ENCODE measurements at places on chromosomes 2 and 18.

DNA sequence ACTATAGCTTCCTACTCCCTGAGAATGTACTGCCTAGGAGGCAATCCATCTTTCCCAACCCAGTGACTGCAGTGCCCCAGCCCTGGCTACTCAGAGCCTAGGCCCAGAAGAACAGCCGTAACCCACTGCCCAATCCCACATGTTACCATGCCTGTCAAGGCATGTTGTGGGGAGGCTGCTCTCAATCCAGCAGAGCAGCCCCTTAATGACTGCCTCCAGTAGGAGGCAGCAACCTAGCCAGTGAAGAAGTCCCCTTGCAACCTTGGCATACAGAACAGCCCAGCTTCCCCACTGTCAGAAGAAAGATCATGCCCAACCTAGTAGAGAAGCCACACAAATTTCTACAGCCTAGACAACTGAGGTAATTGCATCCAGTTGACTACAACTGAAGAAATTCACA lies 44.2 kb upstream of the CDH7 start:
- DNase-seq = no peak

DNA sequence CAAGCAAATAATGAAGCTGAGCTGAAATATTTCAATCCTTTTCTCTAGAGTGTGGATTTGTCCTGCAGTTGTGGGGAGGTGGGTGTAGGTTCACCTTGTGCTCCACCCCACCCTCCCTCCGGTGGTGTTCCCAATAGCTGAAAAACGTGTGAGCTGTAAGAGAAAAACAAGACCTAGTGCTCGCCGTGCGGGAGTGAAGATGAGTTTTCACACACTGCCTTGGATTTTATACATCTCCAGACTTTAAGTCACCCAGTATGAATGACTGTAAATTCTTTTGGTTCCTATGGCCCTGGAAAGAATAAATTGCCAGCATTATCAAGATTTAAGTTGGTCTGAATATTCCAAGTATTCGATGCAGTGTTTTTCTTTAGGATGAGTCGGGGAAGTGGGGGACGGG lies 1.9 kb upstream of the SOX11 start:
- no peak for DNase-seq

DNA sequence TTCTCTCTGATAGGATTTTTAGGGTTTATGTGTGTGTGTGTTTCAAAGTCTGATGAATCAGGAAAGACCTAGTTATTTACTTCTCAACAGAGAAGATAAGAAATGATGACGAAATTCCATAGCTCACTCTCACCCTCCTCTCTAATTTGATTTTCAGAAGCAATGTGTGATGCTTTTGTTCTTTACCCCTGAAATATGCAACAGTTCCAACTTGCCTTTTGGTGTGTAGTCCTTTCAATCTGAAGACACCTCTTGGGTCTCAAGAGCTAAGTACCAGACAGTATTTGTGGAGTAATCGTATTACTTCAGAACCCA lies 18.7 kb upstream of the LCLAT1 start:
- DNase-seq = no peak

GRCh38 chr2:187459256-187459655 lies 11.2 kb upstream of the CALCRL start:
- DNase-seq = no peak

DNA sequence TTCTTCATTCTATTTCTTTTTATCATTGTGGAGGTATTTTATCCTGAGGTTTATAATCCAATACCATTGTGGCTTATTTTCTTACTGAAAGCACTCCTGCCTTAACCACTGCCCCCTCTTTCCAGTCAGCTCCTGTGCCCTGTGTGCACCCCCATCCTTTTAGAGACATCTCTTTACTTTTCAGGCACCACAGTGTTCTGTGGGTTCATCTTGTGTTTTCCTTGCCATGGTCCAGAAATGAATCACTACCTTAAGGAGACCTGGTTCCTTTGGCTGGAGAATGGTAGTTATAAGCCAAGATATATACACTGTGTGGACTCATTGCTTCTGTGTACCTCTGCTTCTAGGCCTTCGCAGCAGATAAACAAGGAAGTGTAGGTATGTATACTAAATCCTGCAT lies 278.3 kb downstream of the PTGR3 start:
- no peak for DNase-seq

GRCh38 chr2:180257247-180257646 lies 250.2 kb upstream of the CWC22 start:
- no peak for DNase-seq

- DNase-seq = no peak
These were observed 30.1 kb downstream of the TET3 start for GRCh38 chr2:74014813-74015212.

DNA sequence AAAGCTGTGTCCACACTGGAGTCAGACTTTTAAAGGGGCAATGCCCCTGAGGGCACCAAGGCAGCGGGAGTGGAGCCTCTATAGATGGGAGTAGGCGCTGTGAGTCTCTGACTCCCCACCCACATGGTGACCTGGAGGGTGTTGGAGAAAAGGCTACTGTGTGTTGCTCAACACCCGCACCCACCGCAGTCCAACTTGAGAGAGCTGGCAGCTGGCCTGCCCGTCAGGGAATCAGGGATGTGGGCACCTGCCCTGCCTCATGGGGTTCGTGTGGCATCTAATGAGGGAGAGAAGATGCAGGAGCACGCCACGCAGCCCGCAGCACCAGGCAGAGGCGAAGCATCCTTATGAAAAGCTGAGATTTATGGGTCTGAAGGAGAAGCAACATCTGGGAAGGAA lies 84.2 kb downstream of the KLHL29 start:
- DNase-seq = no peak

Data from stimulated activated CD4-positive, alpha-beta T cell treated with anti-CD3 and anti-CD28 coated beads, Interleukin-1b, Interleukin-23, amount 100 ng/mL, for 1 hour (primary cell).